ENCODE measurements at places on chromosomes 2 and 18. TPM values are rescaled to one million over a fixed set of nuclear protein-coding genes. Genes with fewer than 3 reads are reported as not detected.

GRCh38 chr18:66211749-66212148 lies 392.1 kb downstream of the CDH19 start:
- no peaks in the 10 kb centered on the region for H3K27me3 ChIP-seq
- DNase-seq, result no peak
- H3K36me3 ChIP-seq, result no peaks in the 10 kb centered on the region
- H3K4me3 ChIP-seq, result no peak overlapping the region

DNA sequence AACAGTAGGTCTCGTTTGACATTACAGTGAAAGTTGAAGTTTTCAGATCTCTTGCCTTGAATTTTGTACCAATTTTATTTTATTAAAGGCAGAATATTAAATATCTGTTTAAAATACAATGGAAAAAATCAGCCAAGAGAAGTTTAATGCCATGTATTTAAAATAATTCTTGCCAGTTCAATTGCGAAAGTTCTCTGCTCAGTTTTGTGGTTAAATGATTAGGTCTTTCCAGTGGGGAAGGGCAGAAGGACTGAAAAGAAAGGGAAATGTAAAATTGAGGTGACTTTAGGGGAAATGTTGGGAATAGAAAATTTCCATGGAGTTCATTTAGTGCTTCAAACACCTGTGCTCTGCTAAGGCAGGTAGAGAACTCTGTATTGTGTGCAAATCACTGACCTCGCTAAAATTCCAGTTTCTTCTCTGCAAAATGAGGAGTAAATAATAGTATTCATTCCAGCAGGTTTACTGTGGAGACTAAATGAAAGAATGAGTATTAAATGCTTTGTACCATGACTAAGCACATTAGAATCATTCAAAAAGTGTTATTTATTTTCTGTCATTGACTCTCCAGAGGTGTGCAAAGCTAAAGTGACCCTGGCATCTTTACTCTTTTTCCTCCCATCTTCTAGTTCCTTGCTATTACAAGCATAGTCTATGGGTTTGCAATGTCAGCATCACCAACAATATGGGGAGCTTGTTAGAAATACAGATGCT lies 74.4 kb downstream of the KIAA1328 start:
- H3K4me3 ChIP-seq, result no peak overlapping the region
- no peaks in the 10 kb centered on the region for H3K36me3 ChIP-seq
- DNase-seq, result no peak

DNA sequence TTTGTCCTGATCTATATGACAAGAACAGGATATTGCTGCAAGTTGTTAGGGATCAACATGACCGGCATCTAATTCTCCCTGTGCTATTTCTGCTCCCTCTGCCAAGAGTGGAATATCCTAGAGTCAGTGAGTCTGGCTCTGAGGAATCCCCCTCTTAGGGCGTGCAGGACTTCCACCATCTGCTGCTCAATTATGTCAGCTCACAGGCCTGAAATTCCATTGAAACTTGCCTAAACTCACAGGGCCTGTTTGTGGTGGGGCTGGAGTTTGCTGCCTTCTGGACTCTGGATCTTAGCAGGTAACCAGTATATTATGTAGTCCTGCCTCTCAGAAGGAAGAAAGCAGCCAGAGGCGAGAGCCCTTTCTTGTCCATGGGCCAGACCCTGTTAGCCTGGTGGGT lies 323.0 kb downstream of the TSN start:
- no peak overlapping the region for H3K27ac ChIP-seq
- H3K4me3 ChIP-seq, result no peak overlapping the region
- no peaks in the 10 kb centered on the region for H3K4me1 ChIP-seq
- DNase-seq, result no peak
- no peaks in the 10 kb centered on the region for H3K27me3 ChIP-seq

DNA sequence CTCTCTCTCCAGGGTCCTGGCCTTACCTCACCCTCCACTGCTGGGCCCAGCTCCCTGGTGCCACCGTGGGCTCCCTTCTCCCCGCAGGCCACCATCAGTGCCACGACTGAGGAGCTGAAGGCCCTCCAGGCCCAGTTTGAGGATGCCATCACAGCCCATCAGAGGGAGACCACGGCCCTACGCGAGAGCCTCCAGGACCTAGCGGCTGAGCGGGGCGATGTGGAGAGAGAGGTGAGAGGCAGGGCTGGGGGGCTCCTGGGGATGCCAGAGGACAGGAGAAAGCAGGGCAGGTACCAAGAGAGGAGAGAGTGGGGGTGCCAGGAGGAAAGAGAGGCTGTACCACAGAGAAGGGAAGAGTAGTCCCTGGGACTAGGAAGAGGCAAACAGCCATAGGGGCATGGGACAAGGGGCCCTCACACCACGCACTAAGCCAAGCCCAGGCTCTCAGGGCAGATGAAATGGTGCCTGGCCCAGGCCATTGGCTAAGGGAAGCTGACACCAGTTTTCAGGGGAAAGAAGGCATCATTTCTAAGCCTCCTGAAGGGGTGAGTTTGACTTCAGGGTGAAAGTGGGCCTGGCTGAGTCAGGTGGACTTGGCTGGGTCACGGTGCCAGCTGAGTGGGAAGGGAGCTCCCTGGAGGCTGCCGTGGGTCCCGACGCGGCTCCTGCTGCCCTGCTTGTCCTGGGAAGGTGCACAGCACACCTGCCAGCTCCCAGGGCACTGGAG lies 39.0 kb upstream of the SNED1 start:
- H3K36me3 ChIP-seq, result no peaks in the 10 kb centered on the region
- H3K4me1 ChIP-seq, result no peaks in the 10 kb centered on the region
- H3K27ac ChIP-seq, result no peak overlapping the region
- no peaks in the 10 kb centered on the region for H3K27me3 ChIP-seq
- no peak for DNase-seq
- no peak overlapping the region for H3K4me3 ChIP-seq

DNA sequence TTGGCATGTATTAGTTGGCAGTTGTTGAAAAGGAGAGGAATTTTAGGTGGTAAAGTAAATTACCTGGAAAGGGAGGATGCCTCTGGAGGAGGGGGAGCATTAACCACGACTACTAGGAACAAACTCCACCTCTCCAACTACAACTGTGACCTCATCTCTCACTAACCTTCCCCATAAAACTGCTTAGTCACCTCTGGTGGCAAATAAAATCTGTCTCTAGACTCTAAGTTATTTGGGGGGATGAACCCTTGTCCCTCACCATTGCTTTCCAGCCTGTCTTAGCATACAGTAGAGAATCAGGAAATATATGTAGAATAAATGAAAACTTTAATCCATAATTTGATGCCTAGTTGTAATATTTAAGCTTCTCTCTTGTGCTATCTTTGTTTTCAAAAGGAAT lies 27.6 kb upstream of the MYO1B start:
- H3K27ac ChIP-seq, result no peak overlapping the region
- no peak overlapping the region for H3K4me3 ChIP-seq
- H3K27me3 ChIP-seq, result no peaks in the 10 kb centered on the region
- H3K36me3 ChIP-seq, result no peaks in the 10 kb centered on the region

- no peak overlapping the region for H3K4me3 ChIP-seq
- H3K27ac ChIP-seq, result no peak overlapping the region
- H3K4me1 ChIP-seq, result no peaks in the 10 kb centered on the region
- DNase-seq, result no peak
Observed at GRCh38 chr2:3179208-3179607, 198.4 kb downstream of the EIPR1 start.

DNA sequence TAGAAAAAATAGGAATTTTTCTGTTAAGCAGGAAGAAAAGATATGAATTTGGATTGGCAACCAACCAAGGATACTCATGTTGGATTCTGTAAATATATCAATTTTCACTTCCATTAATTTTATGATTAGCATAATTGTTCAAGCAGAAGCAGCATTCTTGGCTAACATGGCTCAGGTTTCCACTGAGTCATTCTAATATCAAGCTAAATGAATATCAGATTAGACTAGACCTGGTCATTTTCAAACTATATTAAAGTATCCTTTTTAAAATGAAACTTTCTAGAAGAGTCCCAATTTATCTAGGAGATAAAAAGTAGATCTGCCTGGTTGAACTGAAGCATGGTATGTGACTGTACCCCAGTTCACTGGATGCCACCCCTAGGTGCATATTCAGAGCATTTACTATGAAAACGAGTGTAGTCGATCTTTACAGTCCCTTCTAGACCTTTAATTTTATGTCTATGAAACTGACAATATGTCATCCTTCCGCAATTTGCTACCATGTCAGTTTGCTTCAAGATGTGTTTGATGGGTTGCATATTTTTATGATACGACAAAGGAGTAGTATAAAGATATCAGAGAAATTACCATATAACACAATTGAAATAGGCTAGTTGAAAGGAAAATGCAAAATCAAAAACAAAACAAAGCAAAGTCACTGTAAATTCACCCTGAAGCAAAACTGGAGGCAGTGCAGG lies 704.9 kb downstream of the ERBB4 start:
- no peaks in the 10 kb centered on the region for H3K27me3 ChIP-seq
- no peaks in the 10 kb centered on the region for H3K36me3 ChIP-seq
- H3K4me1 ChIP-seq, result no peaks in the 10 kb centered on the region
- DNase-seq, result no peak
- H3K27ac ChIP-seq, result no peak overlapping the region
- H3K4me3 ChIP-seq, result no peak overlapping the region

DNA sequence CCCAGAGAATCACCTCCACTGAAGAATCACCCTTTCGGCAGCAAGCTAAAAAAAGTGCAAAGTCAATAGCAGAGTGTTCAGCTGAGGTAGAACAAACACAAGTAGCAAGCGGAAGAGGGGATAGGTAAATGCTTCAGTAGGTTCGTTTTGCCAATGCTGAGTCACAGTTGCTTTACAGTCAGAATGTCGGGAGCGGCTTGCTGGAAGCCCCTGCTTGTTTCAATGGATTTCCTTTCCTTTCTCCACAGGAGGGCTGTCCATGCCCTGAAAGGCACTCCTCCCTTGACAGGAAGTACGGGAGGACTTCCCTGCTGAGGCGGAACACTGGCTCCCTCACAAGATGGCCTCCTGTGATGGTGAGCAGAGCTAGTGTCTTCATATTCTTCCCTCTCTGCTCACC lies 146.2 kb upstream of the LYPD1 start:
- H3K4me1 ChIP-seq, result no peaks in the 10 kb centered on the region
- H3K27me3 ChIP-seq, result no peaks in the 10 kb centered on the region
- DNase-seq, result no peak
- H3K4me3 ChIP-seq, result no peak overlapping the region
- H3K36me3 ChIP-seq, result no peaks in the 10 kb centered on the region

NTSR2 gene
- total RNA-seq, result not detected

DNA sequence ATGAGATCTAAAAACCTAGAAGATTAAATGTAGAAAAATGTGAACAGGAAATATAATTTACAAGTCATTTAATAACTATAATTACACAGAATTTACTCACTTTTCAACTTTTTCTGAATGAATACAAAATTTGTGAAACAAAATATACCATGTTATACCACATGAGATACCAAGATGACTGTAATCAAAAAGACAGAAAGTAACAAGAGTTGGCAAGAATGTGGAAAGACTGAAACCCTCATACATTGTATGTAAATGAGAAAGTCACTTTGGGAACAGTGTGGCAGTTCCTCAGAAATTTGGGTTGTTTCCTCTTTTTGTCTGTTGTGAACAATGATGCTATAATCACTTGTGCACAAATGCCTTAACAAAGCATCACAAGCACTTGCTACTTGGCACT lies 145.4 kb upstream of the ZNF804A start:
- H3K27ac ChIP-seq, result no peak overlapping the region
- no peaks in the 10 kb centered on the region for H3K4me1 ChIP-seq
- no peaks in the 10 kb centered on the region for H3K36me3 ChIP-seq
- no peaks in the 10 kb centered on the region for H3K27me3 ChIP-seq

ZNF516 gene
- 1.6 TPM for total RNA-seq

DNA sequence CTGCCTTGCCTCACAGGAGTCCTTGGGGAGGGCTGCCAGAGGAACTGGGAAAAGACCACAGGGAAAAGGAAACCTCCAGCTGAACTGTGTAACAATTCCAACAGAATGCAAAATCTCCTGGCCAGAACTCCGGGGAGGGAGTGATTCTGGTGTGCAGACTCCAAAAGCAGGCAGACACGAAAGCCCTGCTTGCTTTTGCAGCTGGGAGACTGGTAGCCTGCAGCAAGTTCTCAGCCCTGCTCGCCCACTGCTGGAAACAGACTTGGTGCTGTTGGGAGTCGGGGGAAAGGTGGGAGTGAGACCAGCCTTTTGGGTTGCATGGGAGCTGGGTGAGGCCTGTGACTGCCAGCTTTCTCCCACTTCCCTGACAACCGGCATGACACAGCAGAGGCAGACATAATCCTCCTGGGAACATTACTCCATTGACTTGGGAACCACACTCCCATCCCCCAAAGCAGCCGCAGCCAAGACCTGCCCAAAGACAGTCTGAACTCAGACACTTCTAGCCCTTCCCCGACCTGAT lies 26.0 kb upstream of the NMI start:
- H3K27ac ChIP-seq, result no peak overlapping the region
- H3K36me3 ChIP-seq, result no peaks in the 10 kb centered on the region
- no peak for DNase-seq
- no peaks in the 10 kb centered on the region for H3K27me3 ChIP-seq
- no peak overlapping the region for H3K4me3 ChIP-seq

DNA sequence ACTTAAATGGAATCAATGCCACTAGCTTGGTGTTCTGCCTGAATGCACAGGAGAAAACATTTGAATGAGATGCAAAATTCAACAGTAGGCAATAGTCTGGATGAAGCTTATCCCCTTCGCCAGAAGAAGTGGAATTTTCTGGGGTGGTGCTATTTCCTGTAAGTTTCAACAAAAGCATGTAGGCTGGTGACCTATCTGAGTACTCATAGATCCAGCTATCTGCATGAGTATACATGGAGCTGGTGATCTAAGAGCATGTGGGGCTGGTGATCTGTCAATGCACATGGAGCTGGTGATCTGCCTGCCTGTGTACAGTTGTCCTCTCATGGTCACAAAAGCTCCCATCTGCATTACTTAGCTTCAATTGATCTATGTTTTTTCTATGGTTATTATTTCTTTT lies 71.2 kb downstream of the SLC9A4 start:
- H3K4me3 ChIP-seq, result no peak overlapping the region
- H3K27ac ChIP-seq, result no peak overlapping the region
- H3K27me3 ChIP-seq, result no peaks in the 10 kb centered on the region

DNA sequence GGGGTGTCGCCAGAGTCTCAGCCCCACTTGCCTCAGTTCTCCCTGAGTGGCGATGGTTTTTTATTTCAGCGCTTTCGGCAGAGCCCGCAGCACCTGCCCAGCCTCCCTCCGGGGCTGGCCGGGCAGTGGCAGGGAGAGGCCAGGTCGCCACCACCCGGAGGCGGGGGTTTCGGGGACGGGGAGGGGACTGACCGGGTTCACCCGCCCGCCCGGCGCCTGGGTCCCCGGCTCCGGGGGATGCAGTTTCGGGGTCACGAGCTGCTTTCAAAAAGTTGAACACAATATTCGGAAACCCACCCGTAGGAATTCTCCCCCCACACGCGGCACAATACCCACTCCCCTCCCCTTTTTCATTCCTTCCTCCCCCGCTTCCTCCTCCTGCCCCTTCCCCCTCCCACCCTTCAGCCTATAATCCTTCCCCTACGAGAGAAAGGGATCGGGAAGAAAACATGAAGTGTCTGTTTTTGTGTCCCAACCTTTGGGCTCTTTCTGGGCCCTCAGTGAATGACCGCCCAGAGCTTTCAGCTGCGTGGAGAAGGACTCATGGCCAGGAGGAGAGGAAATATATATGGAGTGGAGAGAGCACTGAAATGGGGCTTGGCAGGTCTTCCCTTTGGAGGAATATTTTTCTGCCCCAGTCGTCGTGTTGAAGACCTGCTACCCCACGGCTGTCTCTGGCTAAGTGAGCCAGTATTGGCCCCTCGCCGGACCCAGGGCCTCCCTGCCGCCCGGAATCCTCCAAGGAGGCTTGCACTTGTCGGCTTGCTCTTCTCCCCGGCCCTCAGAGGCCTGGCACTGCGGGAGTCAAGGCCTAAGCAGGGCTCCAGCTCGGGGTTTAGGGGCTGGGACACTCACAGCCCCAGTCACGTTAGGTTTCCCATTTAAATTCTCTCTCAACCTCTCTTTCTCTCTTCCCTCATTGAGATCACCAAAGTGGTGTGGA lies 2.1 kb upstream of the SIX3 start:
- H3K36me3 ChIP-seq, result no peaks in the 10 kb centered on the region
- no peak for DNase-seq
- peaks cover 11% of the 10 kb centered on the region for H3K4me1 ChIP-seq
